Hematopoietic multipotent progenitor cell treated with erythropoietin and hydrocortisone succinate and interleukin-3 and kit ligand, for 15 days (in vitro differentiated cells): ENCODE measurements at places on chromosomes 16 and 17.
A peak's percentile ranks its signal among the peaks of the same experiment; 100 is the strongest.

DNA sequence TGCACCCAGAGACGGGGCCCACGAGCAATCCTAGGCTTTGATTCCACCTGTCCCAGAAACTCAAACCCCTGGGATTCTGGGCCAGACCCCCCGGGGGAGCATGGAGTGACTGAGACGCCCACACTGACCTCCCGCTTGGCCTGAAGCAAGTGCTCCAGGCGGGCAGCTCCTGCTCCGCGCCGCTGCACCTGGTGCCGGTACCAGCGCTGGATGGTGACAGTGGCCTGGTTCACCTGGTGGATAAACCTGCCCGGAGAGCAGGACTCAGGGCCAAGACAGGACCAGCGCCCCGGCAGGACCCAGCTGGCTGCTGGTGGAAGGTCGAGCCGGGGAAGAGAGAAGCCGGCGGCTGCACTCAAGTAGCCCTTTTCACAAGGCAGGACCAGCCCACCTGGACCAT is 22.6 kb downstream of the CEP131 start:
- DNase-seq, result no peak

DNA sequence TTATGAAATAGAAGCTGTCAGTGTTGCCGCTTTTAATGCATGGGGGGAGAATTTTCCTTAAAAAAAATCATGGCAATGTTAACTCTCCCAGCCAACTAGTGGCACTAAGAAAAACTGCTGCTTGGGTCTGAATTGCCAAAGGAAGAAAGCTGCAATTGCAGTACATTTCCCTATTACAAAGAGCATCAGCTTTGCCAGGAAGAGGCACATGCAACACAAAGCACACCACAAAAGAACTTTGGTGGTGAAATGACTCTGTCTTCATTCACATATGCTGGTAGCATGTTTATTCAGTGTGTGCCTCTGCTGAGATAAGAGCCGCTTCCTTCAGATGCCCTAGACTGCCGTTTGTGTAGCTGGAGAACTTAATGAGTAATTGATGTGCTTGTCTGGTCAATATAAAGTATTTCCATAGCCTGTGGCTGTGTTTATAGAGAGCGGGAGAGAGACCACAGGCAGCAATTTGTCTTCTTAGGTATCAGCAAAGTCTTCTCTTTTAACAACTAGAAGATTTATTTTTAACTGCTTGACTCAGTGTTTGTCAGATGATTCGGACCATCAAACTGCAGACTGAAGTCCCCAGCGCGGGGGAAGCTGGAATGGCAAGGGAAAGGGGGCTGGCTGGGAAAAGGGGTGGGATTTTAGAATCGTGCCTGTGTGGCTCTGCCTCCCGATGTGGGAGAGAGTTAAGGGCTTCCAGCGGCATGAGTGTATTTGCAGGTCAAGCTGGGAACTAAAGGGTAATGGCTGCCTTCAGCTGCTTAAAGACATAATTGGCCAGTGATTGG is 115.1 kb downstream of the MRTFB start:
- DNase-seq, result no peak

GRCh38 chr16:77469634-77470033 is 34.8 kb upstream of the ADAMTS18 start:
- no peak for DNase-seq

DNA sequence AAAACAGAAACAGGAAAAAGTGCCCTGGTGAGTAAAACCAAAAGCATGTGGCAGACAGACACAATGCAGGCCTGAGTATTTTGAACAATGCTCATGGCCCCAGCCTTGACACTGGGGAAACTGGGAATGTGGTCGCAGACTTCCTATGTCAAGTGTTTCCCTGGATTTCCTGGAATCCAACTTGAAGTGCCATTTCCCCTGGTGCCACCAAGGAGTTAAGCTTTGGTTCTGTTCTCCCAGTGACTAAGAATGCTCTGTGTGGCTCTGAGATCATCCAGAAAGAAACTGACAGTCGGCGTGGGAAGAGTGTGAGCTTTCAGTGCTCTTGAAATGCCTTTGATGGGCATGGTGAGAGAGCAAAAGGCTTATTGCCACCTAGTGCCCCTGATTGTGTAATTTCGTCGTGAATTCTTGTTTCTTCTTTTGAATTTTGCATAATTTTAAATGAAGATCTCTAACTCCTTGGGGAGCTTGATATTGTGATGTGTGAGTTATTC is 96.0 kb downstream of the YPEL2 start:
- DNase-seq, result no peak

GRCh38 chr17:81558941-81559806 is 7.0 kb upstream of the FAAP100 start:
- no peak for DNase-seq

- DNase-seq, result no peak
Measured at GRCh38 chr16:79009896-79010295, 590.6 kb downstream of the MAF start.

DNA sequence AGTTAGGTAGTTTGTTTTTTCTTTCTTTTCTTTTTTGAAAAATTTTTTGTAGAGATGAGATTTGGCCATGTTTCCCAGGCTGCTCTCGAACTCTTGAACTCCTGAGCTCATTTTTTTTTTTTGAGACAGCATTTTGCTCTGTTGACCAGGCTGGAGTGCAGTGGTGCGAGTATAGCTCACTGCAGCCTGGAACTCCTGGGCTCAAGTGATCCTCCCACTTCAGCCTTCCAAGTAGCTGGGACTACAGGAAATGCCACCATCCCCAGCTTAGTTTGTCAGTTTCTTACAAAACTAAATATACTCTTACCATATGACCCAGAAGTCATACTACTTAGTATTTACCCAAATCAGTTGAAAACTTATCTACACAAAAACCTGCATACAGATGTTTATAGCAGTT is 14.4 kb upstream of the FBXO47 start:
- no peak for DNase-seq

GRCh38 chr17:41689497-41690299 is 1.0 kb downstream of the EIF1 start:
- DNase-seq, result peak; percentile 82

GRCh38 chr17:21542991-21543390 is 149.3 kb upstream of the KCNJ18 start:
- no peak for DNase-seq

DNA sequence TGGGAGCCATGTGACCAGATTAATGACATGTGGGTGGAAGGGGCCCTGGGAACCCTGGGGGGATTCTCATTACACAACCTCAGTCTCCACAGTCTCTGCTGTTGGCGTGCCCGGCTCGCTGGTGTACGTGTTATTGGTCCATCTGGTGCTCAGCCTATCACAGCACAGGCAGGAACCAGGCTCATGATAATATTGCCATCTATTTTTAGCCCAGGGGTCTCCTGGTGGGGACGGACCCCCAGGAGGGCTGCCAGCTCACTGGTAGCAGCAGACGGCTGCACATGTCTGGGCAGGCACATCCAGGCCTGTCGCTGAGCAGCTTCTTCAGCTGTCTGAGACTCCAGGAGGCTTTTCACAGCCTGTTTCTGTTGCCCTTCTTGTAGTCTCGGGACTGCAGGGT is 123.8 kb downstream of the RAB11FIP4 start:
- DNase-seq, result no peak

DNA sequence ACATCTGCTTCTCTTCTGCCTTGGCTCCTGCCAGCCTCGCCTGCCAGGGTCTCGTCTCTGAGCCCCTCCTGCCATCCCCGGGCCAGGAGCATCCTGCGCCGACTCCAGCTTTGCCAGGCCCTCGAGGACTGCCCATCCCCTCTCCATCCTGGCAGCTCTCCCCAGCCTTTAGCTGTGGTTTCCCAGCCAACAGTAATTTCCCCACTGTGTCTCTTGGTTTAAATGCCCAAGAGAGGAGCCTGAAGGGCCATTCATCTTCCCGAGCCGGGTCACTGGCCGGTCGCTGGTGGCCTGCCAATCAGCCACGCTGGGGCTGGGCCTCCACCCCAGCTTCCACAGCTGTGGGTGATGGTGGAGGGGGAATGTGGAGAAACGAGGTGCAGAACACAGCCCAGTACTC is 47.8 kb downstream of the MRC2 start:
- no peak for DNase-seq

DNA sequence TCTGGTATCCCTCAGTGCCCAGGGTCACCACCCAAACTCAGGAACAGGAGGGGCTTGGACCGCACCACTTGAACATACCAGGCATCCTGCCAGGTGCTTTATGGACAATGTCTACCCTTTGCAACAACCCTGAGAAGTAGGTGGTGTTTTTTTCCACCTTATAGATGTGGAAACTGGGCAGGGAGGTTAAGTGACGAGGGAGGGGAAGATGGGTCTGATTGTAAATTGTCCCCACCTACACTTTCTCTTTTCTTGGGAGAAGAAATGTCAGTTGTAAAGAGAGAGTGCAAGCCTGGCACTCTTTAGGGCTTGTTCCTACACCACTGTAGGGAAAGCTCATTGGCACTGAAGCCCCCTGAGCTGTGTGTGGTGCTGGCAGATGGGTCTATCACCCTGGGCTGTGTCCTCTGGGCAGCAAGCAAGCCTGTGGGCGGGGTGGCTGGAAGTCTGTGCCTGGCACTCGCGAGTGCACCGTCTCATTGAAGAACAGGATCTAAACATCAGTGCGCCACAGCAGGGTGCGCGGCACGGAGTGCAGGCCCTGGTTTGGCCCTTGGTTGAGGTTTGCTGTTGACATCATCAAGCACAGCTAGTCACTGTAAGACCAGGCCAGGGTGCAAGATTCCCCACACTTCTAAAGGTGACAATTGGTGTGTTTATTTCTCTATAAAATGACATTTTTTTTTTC is 15.1 kb downstream of the NOD2 start:
- no peak for DNase-seq

DNA sequence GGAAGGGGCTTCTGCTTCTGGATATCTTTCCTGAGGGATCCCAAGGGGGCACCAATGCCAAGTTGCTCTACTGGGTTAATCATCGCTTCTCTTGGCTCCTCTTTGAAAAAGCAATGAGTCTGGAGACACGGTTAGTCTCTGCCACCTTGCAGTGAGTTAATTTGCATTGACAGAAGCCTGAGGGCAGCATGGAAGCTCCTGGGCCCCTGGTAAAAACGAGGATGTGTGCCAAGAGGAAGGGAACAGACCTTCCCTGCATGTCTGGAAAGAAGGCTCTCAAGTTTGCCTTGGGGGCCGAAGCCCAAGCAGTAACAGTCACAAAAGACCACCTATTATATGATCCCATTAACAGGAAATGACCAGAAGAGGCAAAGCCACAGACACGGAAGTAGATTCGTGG is 86.7 kb downstream of the IRX5 start:
- no peak for DNase-seq

DNA sequence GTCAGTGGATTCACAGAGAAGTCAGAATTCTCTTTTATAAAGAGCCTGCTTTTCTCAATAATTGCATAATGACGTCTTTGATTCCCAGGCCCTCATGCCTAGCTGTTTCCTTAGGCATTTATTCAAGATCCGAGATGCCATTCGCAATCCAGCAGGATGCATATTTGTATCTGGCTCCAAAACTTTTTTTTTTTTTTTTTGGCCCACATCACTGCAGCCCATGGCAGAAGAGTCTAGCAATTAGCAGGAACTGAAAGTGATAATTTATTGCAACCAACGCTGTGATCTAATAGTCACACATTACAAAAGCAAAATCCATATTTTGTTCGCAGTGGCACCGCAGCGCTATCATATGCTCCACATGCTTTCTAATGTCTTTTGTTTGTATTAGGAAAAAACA is 503.4 kb downstream of the MAF start:
- no peak for DNase-seq

GRCh38 chr16:89748921-89749320 is 27.6 kb downstream of the ZNF276 start:
- no peak for DNase-seq

GRCh38 chr17:16870253-16871245 is 101.4 kb downstream of the TNFRSF13B start:
- no peak for DNase-seq

GRCh38 chr16:61471737-61472136 is 564.5 kb downstream of the CDH8 start:
- DNase-seq, result no peak

DNA sequence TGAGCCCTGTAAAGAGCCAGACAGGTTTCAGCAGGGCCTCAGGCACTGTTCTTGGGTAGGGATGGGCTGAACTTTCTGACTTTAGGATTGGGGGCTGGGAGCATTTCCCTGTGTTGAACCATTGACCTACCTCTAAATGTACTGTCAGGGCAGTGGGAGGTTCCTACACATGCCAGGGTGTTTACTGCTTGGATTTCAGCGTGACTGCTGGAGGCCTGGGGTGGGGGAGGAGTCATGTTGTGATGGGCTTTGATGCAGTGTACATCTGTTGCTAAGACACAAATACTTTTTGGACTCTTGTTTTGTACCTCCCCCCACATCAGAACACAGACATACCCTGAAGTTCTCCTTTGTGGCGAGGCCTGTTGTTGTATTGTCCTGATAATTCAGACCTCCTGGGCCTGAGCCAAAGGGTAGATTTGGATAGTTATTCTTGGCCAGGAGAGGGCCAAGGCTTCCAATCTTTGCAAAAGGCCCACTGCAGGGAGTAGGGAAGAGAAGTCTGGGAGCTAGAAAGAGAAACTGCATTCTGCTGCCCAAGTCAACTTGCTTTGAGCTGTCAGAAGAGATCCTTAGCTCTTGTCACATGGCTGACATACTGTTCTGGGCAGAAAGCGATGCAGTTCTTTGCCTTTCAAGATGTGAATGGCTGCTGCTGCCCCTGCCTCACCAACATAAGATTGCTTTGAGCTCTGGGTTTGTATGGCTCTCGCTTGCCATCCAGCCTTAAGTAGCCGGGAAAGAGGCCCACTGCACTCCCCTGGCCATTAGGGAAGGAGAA is 3.7 kb downstream of the NFE2L1 start:
- peak; percentile 32 for DNase-seq

GRCh38 chr16:72210072-72210471 is 38.1 kb upstream of the PMFBP1 start:
- DNase-seq, result no peak

GRCh38 chr16:8739989-8740704 is 57.3 kb downstream of the TMEM186 start:
- no peak for DNase-seq
